C1 segment of cervical spinal cord (tissue), 14 donors: ENCODE measurements at places on chromosomes 13 and 19.

DNA sequence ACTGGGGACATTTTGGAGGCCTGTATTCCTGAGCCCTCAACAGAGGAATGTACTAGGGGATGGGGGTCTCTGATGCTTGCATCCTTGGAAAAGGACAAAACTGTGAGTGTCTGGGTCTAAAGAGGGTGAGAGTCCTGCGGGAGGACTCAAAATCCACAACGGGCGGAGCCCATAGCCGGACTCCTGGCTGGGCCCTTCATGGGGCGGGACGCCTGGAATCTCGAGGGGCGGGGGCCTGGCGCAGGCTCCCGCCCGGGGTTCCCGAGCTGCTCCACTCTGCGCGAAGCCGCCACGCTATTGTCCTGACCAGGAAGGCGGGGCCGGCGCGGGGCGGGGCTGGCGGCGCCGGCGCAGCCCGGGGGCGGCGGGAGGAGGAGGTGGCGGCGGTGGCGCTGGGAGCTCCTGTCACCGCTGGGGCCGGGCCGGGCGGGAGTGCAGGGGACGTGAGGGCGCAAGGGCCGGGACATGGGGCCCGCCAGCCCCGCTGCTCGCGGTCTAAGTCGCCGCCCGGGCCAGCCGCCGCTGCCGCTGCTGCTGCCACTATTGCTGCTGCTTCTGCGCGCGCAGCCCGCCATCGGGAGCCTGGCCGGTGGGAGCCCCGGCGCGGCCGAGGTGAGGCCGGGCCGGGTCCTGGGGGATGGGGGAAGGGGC is at the start of gene APLP1:
Gene APLP1 (plus strand): TSS at position 403 of the 651 bp plus-strand sequence. CDS start 63 bp downstream, at position 466.
- peak; percentile 75 for DNase-seq

- DNase-seq = no peak
Measured at GRCh38 chr19:14048443-14049153, 13.3 kb downstream of the PALM3 start.

GRCh38 chr13:37446503-37446902 is 152.1 kb downstream of the POSTN start:
- DNase-seq = no peak

- DNase-seq = no peak
Measured at GRCh38 chr19:55369653-55370304, 484 bp downstream of the IL11 start.

DNA sequence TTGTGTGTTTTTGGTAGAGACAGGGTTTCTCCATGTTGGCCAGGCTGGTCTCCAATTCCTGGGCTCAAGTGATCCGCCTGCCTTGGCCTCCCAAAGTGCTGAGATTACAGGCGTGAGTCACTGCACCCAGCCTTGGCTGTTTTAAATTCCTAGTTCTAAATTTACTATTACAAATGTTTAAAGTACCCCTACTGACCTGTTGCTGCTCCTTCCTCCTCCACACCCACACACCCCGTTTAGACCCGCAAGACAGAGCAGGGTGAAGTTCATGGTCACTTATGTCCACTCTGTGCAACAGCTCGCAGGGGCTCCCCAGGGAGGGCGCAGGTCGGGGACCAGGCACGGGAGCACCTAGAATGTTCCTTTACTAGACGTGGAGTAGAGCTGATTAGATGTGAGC is 28.7 kb downstream of the TMEM161A start:
- DNase-seq = no peak
